SHP77 (cell line): ENCODE measurements at places on chromosomes 6 and 20.
A peak's percentile ranks its signal among the peaks of the same experiment; 100 is the strongest.

DNA sequence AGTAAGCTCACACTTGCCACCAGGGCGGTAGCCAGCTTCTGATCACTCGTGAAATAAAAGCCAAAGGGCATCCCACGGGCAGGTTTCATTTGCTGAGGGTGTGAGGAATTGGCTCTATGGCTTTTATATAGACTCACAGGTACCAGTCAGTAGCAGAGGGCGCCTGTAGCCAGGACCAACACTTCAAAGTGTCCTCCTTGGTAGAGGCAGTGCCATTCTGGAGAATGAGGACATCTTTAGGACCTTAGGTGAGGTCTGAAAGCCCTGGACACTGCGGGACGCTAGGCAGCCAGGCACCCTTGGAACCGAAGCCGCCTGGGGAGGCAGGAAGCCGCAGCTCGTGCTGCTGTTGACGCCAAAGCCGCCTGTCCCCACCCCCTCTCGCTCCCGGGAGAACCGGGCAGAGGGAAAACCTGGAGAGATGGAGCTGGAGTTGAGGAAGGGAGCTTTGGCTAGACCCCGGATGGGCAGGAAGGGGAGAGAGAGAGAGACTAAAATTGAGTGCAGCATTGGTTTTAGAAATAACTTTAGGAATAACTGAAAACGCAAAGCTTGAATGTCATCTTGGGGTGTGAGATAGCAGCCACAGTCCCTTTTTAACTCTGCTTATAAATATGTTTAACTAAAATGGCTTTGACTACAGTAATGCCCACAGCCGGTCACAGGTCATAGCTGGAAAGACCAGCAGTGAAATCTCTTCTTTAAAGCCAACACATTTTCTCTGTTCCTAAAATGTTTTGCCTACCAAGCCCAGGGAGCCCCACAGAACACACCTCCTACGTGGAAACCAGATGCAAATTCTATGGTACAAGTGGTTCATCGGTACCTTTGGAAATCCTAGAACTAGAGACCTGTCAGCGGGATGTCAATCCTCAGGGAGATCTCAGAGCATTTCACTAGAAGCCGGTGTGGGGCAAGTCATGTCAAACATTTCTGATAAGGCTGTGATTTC, 128.5 kb upstream of the CDYL start:
- peak; percentile 77 for DNase-seq

DNA sequence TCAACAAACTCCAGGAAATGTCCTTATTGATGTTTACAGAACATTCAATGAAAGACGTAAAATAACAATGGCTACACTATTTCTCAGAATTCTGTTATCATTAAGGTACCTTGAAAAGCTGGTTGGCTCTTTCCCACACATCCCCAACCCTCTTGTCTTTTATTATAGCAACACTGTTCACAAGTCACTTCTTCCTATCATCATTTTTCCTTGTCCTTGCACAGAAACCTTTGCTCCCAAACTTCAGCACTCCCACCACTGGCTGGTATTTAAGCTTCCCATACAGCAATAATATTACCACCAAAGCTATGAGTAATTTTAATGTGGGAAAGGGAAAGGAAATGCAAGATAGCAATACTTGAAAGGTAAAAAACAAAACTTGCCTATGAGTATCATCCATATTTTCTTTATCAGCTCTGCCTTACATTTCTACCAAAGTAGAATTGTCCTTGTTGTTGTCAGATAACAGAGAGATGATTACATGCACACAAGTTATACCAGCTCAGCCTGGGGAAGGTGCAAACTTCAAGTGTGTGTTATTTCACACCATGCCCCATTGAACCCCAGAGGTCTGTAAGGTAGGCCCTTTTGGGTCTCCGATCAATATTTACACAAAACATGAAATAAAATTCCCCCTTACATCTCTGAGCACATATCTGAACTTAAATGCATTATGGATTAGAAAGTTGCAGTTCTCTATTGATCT, 32.2 kb downstream of the ARHGAP18 start:
- no peak for DNase-seq

GRCh38 chr6:151285122-151285521, 45.4 kb downstream of the AKAP12 start:
- DNase-seq = no peak

GRCh38 chr20:33463332-33464101, 20.0 kb upstream of the SNTA1 start:
- DNase-seq = no peak

- no peak for DNase-seq
Measured at GRCh38 chr20:22795871-22796270, 211.5 kb upstream of the FOXA2 start.

GRCh38 chr20:47544240-47544639, 42.6 kb downstream of the NCOA3 start:
- DNase-seq = no peak

DNA sequence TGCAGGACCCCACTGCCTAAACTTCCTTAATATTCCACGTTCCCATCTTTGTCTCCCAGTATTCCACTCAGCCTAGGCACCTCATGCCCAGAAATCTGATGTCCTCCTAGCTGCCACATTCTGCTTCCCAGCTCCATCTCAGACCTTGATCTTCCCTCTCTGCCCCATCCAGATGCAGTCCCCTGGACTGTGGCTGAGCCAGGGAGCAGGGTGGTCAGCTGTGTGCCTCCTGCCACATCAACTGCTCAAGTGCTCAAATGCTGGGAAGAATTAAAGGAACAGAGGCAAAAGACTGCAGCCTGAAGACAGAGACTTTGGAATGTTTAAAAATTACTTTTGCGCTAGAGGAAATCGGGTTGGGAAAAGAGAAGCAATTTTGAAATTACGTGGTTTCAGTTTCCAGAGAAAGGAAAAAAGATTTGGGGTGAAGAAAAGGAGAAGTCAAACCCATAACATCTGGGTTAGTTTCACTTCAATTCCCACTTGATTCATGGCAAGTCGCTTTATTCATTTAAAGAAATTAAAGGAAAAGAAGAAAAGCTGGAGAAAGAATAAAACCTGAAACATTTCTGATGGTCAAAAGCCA, 704.8 kb downstream of the PTPRT start:
- DNase-seq = no peak

DNA sequence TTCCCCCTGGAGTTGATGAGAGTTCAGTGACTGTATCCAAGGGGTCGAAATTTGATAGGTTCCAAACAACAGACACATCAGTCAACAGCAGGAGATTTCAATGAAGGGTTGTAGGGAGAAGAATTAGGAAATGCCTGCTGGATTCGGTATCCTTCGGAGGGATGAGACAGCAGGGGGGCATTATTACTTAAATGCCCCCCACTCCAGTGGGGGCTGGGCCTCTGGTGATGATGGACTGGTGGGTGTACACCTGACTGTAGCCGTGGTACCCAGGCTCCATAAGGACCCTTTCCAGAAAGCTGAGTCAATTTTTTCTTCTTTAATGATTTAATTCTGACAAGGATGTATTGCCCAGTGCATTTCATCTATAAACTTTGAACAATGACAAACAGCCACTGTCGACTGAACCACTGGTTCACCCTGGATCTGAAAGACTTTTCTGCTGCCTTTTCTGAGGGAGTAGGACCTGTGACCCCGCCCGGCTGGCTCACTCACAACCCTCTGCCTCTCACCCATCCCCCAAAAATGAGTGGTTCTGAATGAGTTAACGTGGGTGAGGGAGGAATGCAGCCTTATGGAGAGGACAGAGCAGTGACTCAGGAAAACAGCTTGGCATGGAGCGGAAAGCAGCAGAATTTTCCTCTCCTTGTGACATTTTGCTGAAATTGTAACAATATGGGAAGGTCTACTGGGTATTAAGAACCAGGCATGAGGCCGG, 41.0 kb downstream of the ZMYND8 start:
- DNase-seq = no peak

GRCh38 chr6:87182321-87182720, 27.0 kb downstream of the ZNF292 start:
- DNase-seq = no peak

DNA sequence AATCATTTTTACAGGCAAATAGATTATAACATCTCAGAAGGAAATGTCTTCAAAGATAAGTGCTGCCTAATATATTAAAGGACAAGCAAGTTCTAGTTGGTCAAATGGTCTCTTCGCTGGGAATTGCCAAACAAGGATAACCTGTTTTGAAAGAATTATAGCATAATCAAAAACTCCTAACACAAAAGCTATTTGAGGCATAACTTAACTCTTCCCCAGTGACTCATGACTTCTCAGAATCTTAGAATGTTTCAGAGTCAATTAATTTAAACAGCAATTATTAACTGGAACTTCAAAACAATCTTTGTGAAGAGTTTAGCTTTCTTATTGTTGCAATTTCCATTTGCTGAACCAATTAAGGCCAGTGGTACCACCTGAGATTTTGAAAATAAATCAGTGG, 126.6 kb downstream of the MTFR2 start:
- no peak for DNase-seq

DNA sequence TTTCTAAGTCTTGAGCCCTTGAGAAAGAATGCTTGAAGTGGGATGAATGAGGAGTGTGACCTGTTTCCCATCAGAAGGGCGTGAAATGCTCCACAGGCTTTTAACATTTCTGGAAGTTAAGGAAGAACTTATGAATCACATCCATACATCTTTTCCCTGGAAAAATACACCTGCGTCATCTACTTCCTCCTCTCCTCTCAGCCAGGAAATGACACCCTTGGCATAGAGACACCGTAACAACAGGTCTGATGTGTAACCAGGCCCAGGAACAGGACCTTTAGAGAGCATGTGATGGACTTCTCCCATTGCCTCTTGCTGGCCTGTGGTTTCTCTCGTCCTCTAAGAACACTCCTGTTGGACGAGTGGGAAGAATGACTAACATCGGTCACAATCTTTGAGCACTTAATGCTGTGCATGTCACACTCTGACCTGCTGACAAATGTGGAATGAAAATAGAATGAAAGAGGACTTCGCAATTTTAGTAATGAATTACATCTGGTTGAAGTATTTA, 28.5 kb upstream of the CITED2 start:
- DNase-seq = no peak

GRCh38 chr20:58742668-58743566, 50.3 kb downstream of the NPEPL1 start:
- DNase-seq = no peak

DNA sequence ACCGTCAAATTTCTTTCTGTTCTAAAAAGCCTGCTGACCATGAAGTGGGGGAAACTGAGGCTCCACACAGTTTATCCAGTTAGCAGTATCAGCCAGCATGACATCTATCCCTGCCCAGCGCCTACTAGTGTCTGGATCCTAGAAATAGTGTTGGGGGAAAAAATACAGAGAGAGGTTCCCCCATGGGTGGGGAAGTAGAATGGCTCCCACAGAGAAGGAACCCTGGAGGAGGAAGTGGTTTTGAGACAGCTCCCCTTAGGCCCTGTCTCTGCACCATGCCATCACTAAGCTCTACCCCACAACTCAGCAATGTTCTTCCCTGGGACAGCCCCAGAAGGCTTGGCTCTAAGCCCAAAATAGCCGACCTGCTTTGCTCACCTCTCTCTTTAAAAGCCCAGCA, 153.4 kb downstream of the MBOAT1 start:
- no peak for DNase-seq

GRCh38 chr6:12233693-12234571, 56.2 kb upstream of the EDN1 start:
- peak; percentile 6 for DNase-seq

- DNase-seq = peak; percentile 27
Measured at GRCh38 chr20:41619360-41620100, 1.4 kb upstream of the CHD6 start.

DNA sequence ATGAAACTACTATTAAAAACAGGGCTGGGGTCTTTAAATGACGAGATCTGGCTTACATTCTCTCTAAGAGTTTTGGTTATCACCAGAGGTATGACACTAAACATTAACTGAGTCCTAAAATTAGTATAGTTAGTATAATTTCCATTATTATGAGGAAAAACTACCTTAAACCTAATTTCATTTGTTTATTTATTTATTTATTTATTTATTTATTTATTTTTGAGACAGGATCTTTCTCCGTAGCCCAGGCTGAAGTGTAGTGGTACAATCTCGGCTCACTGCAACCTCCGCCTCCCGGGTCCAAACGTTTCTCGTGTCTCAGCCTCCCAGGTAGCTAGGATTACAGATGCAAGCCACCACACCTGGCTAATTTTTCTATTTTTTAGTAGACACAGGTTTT, 85.5 kb downstream of the RNGTT start:
- DNase-seq = no peak

GRCh38 chr6:7911345-7911725, 747 bp upstream of the TXNDC5 start:
- DNase-seq = no peak

GRCh38 chr6:131937703-131938631, 13.2 kb downstream of the CCN2 start:
- DNase-seq = peak; percentile 59
